NCI-H526 (cell line): ENCODE measurements at places on chromosomes 3 and 15.
A peak's percentile ranks its signal among the peaks of the same experiment; 100 is the strongest.

DNA sequence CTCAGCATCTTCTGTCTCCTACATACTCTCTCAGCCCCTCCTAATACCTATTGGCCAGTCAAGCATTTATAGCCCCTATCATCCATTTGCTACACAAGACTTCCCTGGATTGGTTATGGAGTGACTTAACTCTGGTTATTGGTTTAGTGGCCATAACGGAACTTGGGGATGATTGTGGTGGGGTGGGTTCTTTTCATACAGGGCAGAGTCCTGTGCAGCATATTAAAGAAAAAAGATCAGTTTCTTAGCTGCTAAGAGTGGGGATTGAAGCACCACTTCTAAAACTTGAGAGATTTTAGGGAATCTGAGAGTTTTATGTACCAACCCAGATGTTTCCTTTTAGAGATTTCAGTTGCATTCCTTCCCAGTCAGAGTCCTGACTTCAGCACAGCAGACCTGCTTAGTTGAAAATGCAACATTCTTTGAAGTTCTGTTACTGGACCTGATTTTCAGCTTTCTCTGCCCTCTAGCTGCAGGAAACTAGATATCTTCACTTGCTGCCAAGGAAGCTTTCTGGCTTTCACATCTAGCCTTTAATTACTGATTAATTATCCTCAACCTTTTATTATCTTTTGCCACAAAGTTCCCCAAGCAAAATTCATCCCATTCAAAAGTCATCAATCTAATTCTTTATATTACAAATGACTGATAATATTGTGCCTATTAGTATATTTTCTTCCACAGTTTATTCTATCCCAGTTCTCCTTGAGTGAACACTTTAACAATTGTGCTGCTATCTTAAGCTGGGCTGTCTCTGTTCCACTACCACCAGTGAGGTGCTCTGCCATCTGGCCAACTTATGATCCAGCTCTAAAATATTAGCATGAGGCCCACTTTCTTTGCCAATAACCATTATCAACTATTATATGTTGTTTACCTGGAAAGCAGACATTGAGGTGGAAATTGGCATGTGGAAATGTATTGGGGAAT lies 906.0 kb upstream of the ALCAM start:
- no peak for DNase-seq

DNA sequence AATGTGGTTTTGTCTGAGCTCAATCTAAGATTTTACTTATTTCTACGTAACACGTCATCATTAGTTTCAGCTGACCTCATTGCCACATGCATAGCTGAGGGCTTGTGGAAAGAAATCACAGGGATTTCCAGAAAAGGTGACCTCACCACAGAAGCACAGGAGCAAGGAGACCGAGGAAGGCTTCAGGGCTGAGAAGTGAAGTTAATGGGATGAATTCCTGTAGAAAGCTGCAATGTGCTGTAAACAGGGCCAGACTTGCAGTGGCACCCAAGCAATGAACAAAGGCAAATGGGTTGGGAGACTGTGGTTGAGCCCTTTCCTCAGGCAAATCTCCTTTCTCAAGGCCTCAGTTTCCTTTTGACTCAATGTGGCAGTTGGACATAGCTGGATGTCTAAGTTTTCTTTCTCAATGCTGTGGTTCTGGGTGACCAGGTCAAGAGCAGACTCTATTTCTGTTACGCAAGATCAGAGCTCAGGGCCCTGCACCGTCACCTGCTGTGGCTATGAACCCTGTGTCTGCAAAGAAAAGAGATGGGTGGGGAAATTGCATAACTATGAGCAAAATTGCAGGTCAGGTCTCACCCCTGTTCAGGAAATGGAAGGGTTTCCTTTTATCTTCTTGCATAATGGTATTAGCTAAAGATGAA lies 252.2 kb upstream of the TBL1XR1 start:
- no peak for DNase-seq

- no peak for DNase-seq
Observed at GRCh38 chr15:60065951-60066350, 61.8 kb downstream of the FOXB1 start.

DNA sequence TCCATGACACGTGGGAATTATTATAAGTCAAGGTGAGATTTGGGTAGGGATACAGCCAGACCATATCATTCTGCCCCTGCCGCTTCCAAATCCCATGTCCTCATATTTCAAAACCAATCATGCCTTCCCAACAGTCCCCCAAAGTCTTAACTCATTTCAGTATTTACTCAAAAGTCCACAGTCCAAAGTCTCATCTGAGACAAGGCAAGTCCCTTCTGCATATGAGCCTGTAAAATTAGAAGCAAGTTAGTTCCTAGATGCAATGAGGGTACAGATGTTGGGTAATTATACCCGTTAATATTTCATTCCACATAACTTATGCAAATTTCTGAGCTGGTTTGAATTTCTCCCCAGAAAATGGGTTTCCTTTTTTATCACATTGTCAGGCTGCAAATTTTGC lies 47.7 kb downstream of the RNF111 start:
- DNase-seq, result peak; percentile 57

- peak; percentile 17 for DNase-seq
Observed at GRCh38 chr15:45521596-45522327, 793 bp downstream of the SLC30A4 start.

GRCh38 chr15:29280514-29280913 lies 10.9 kb upstream of the NSMCE3 start:
- no peak for DNase-seq

DNA sequence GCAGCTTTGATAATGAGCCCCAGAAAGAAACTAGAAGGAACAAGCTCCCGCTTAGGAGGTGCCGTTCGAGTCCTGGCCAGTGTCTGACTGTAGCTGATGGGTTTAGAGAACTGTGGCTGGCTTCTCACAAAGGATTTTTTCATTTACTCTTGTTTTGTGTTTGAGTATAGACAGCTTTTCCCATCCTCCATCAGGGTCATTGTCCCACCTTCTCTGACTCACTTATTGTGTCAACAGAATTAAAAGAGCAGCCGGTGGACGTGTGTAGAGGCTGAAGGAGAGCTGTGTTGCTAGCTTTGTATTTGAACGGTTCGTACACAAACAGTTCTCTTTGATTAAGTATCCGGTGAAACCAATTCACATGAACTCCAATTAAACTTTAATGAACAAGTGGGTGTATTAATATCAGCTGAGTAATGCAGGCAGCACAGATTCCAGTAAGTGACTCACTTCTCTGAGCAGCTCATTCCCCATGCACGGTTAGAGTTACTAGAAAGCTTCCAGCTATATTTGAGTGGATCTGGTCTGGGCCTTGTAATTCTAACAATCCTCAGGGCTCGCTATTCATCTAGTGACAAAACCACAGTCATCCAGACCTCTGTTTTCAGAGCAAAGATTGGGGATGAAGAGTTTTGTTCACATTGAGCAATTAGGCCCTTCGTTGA lies 141.0 kb downstream of the LPP start:
- DNase-seq, result no peak

GRCh38 chr3:69079269-69080159 lies 651 bp downstream of the UBA3 start:
- DNase-seq, result no peak

DNA sequence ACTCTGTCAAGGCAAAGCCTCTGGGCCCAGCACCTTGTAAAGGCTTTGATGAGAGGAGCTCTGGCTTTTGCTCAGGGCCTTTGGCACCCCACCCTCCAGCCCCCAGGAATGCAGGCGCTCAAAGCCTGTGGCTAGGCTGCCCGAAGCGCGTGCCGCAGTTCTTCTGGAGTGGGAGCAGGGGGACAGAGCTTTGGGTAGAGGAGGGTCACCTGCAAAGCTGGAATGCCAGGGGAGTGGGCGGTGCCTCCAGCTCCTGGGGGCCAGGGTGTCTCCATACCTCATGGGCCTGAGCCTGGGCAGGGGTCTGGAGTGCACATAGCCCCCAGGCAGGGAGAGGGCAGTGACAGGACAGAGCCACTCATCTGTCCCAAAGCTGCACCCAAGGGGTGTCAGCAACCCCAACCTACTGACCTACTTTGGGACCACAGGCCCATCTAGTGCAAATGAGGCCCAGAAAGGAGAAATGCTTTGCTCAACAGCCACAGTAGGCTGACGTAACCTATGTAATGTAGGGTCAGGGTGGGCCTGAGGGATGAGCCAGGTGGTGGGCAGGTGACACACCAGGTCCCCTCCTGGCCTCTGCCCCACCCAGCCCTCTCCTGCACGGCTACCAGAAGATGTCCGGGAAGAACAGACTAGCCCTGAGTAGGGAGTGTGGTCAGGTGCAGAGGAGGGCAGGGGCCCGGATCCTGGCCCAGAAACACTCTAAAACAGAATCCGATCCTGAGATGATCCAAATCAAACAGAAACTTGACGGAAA lies 2.2 kb upstream of the CALML4 start:
- no peak for DNase-seq

DNA sequence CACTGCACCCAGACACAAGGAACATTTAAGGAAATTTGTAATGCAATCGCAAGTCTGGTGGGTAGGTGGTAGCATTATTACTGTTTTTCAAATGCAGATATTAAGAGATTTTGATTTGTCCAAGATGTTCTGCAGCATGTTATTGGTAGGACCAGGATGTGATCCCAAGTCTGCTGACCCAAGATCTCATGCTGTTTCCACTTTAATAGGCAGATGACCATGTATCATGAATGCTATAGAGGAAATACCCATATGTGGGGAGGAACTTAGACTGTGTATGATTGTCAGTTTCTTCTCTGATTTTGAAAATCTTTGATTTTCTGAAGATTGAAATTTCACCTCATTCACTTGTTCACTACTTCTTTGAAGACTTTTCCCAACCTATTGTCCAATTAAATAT lies 28.7 kb downstream of the ATP6V1A start:
- DNase-seq, result no peak

DNA sequence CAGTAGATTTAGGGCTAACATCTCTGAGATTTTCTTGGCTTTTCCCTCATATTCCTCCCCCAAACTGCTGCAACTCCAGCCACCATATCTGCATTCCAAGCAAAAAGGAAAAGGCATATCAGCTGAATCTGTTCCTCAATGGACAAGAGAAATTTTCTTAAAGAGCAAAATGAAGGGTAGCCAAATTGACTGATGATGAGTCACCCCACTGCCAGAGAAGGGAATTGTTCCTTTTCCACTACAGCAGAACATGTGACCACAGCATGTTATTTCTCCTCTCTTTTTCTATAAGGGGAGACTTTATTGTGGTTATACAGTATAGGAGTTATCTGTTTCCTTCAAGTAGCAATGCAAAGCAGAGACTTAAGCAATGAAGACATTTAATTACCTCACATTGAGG lies 172.5 kb downstream of the MTHFS start:
- no peak for DNase-seq
